ENCODE measurements at places on chromosomes 16 and 17.

DNA sequence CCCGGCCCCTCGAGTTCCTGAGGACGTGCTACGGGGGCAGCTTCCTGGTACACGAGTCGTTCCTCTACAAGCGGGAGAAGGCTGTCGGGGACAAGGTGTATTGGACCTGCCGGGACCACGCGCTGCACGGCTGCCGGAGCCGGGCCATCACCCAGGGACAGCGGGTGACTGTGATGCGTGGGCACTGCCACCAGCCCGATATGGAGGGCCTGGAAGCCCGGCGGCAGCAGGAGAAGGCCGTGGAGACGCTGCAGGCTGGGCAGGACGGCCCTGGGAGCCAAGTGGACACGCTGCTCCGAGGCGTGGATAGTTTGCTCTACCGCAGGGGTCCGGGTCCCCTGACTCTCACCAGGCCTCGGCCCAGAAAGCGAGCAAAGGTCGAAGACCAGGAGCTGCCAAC is 21.4 kb downstream of the FLYWCH1 start:
- no peak for DNase-seq

DNA sequence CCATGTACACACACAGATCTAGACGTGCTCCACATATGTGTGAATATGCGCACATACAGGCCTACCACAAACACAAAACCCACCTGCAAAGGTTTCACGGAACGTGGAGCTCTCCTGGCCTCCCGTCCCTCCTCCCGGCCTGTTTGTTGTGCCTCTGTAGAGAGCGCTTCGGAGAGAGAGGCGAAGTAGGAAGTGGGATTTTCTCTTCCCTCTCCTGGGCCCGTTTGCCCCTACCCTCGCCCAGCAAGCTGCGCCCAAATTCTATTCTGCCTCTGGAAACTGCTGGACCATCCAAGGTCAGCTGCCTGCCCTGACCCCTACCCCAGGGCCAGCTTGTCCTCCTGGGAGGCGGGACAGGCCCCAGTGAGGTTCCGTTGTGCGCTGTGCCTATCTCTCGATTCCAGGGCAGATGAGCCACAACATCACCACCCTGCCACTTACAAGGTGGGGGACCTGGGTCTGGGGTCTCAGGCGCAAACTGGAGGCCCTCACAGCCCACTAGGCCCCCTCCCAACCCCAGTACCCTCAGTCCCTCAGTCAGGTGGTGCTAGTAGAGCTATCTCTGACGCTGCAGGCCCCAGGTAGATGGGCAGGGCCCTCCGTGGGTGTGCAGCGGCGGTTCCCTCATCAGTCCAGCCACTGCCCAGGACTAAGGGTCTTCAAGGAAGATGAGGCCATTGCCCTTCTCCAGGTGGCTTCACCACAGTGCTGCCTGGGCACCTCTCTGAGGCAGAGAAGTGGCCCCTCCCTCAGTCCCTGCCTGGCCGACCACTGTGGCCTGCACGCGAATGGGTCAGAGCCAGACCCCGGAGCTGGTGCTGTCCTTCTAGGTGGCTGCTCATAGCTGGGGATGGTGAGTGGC is 54.2 kb downstream of the BEAN1 start:
- no peak for DNase-seq

GRCh38 chr17:69088643-69089200 is 28.0 kb upstream of the ABCA9 start:
- DNase-seq: no peak

DNA sequence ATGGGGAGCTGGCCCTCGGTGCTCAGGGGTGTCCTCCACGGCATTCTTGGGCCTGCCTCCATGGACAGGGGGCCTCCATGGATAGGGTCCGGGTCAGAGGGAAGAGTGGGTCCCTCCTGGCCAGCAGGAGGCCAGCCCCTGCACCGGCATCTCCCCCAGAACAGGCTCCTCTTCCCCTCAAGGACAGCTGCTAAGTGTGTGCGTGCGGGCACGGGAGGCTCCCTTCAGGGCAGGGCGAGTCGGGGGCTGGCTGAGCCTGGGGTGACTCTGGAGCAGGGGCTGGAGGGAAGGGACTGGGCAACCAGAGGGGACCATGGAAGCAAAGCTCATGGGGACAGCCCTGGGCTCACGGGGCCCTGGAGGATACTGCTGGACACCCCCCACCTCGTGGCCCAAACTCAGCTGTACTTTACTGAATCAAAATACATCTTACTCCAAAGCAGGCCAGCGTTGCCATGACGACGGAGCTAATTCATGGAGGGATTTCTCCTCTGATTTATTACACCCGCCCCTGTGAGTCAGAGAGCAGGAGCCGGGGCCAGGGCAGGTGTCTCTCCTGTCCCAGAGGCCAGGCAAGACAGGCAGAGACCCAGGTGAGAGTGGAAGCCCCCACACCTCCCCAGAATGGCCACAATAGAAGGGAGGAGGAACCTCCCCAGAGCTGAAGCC is 2.1 kb downstream of the CASKIN1 start:
- DNase-seq: no peak

DNA sequence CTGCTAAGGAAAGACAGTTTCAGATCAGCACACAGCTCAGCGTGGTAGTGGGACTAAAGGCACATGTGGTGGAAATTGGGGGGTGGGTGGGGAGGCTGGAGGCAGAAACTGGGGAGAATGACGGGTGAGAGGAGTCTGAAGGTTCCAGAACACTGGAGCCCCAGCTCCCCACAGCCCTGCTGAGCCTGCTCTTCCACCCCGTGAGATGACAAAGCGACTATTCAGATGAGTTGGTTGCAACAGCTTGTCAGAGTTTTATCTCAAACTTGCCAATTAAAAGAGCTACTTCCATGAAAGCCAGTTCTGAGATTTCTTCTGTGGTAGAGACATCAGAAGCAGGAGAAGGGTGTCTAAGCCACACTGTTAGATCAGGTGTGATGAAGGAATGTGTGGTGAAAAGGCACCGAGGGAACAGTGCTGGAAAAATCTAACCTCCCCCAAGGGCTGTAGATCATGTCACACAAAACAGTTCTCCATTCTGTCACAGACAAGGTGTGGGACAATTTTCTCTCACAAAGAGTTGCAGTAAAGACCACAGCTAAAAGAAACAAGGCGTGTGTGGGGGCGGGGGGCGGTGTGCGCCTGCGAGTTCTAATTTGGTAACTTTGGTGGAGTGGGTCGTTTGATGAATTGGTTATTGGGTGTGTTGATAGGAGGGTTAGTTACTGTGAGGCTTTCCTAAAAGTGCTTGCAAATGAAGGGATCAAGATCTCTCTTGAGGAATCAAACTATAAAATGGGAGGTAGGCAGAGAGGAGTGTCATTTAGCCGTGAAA is 39.0 kb downstream of the CCDC182 start:
- DNase-seq: no peak

- no peak for DNase-seq
These were observed 436.2 kb upstream of the ZFHX3 start for GRCh38 chr16:73483934-73484711.

- DNase-seq: no peak
These were observed at the start of gene TMEM114 for GRCh38 chr16:8589900-8590688. Gene TMEM114 (minus strand): TSS chr16:8590511. CDS start chr16:8589838, 673 bp downstream.

- no peak for DNase-seq
These were observed 24.9 kb downstream of the RAB11FIP3 start for GRCh38 chr16:450385-450784.

DNA sequence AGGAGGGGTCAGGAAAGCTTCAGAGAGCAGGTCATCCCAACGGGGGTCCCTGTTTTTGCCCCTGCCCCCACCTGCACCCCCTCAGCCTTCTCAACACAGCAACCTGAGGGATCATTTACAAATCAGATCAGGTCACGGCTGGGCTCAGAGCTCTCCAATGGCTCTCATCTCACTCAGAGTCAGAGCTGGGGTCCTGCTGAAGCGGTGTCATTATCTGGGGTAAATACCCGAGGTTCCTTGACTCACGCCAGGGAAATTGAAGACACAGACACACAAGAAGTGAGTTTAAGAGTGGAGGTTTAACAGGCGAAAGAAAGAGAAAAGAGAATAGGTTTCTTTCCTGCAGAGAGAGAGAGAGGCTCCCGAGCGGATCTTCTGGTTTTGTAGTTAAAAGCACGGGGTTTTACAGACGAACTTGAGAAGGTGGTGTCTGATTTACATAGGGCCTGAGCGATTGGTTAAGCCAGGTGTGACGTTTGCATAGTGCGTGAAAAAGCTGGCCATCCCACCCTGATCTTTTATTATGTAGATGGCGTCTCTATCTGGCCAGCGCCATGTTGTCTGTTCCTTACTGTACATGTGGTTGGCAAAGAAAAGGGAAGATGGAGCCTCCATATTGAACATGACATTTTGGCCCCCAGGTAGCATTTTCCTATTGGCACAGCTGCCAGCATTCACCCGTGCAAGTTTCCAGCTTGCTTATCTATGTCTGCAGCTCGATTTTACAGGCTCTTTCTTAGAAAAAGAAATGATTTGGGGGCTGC is 51.4 kb downstream of the WSB1 start:
- no peak for DNase-seq

- DNase-seq: no peak
These were observed 5.7 kb downstream of the HS3ST3B1 start for GRCh38 chr17:14306596-14306995.

DNA sequence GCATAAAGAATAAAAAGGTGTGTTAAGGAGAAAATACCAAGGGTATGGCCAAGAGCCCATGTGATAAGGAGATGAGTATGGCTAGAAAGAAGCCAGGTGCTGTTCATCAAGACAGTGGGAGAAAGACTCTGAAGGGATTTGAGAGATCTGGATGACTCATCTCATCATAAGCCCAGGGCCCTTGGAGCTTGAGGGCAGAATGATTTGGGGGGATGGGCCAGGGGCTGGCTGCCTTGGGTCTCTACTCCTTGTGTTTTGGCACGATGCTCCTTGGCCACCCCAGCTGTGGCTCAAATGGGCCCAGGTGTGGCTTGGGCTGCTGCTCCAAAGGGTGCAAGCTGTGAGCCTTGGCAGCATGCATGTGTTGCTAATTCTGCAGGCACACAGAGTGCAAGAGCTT is 14.5 kb upstream of the TNFRSF13B start:
- DNase-seq: no peak

DNA sequence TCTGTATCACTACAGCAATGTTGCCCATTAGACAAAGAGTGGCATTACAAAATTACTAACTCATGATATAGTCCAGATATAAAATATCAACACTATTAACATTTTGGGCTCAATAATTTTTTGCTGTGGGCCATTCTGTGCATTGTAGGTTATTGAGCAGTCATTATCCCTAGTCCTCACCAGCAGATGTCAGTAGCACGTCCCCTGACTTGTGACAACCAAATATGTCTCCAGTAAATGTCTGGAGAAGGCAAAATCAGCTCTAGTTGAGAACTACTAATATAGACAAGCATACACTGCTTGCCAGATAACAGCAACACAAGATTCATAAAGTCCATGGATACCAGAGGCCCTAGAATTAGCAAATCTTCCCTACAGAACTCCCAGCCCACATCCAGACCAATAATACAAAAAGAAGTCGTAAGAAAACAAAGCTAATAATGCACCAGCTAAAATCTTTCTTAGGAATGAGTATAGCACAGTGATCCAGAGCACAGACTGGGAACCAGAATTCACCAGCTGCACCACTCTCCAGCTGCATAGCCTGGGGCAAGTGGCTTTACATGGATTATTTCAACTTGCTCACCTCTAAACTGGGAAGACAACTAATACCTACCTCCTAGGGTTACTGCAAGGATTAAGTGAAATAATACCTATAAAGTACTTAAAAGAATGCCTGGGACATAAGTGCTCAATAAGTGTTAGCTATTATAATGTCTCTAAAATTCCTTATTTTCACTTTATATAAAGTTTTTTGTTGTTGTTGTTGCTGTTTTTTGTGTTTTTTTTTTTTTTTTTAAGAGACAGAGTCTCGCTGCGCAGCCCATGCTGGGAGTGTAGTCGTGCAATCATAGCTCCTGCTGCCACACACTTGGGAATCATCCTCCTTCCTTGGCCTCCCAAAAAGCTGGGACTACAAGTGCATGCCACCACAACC is 23.7 kb downstream of the HELZ start:
- DNase-seq: no peak

DNA sequence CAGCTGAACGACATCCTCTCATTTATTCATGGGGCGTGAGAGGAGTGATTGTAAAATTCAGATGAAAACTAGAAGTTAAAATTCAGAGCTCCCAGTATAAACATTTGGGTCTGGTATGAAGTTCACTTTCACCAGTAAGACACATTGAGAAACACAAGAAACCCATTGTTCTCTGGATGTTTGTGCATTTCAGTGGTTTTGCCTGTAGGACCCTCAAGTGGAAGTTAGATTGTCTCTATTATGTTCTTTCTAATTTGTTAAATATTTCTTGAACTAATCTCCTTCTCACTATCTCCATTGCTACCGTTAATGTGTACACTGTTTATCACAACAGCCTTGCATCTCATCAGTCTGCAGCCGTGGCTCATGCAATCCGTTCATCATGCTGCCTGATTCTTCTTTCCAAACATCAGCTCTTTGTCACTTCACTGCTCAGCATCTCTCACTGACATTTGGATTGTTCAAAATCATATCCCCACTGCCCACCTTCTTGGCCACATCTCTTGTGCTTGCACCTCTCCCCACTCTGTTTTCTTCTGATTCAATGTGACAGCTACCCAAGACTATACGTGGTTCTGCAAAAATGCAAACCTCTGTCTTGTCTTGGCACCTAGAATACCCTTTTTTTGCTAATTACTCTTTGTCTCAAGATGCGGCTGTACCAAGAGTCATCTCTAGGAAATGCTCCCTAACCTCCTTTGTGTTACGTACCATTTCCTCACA is 49.5 kb downstream of the HLF start:
- DNase-seq: no peak

DNA sequence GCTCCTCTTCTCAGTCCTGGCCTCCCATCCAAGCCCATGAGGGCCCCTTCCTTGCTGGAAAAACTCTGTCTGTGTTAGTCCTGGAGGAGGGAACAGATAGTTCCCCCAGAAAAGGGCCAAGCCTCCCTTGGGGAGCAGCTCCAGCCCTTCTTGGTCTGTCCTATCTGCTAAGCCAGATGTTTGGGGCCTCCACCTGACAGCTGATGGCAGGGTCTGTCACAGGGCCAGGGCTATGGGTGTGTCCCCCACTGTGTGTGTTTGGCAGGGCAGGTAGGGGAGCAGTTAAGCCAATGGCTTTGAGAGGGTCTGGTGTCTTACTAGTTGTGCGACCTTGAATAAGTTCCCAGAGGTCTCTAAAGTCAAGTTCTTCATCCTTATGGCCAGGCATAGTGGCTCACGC is 13.6 kb upstream of the SLC4A1 start:
- DNase-seq: no peak

- DNase-seq: peak; percentile 23
These were observed 3.9 kb downstream of the VPS35L start for GRCh38 chr16:19559242-19559910.

GRCh38 chr17:42618442-42619150 is 9.1 kb downstream of the TUBG1 start:
- DNase-seq: no peak

GRCh38 chr16:23482778-23483177 is 27.5 kb downstream of the GGA2 start:
- DNase-seq: no peak
